Heart left ventricle (tissue), 16 donors: ENCODE measurements at places on chromosomes 3 and 15. TPM values are rescaled to one million over a fixed set of nuclear protein-coding genes. Genes with fewer than 3 reads are reported as not detected.

SAMD7 gene
- total RNA-seq = not detected

HDGFL3 gene
- total RNA-seq = 26.4 TPM

IL17RB gene
- total RNA-seq = 1.00 TPM

CHDH gene
- 13.2 TPM for total RNA-seq

DNA sequence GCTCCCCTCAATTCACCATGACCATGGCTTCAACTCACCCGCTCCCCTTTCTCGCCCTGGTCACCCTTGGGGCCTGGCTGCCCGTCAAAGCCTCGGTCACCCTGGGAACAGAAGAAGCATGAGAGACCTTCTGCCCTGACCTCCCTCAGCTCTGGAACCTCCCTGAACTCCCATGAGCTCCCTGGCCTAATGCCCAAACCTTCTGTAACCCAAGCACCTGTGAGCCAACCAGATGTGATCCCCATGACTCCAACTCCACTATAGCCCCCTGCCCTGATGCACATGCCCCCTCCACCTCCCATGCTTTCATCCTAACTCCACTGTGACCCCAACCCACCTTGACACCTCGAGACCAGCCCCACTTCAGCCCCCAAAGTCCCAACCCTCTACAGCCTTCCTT, 3.5 kb upstream of the UCN2 start:
- H3K4me1 ChIP-seq = no peaks in the 10 kb centered on the region
- H3K27me3 ChIP-seq = no peaks in the 10 kb centered on the region
- no peaks in the 10 kb centered on the region for H3K36me3 ChIP-seq
- H3K4me3 ChIP-seq = no peak overlapping the region

GRCh38 chr3:28669870-28670269, 321.2 kb upstream of the AZI2 start:
- H3K4me3 ChIP-seq = no peak overlapping the region
- H3K4me1 ChIP-seq = no peaks in the 10 kb centered on the region
- H3K36me3 ChIP-seq = no peaks in the 10 kb centered on the region
- no peak for DNase-seq
- H3K27ac ChIP-seq = no peak overlapping the region

GRCh38 chr15:65390447-65390846, 12.6 kb upstream of the IGDCC3 start:
- peaks cover 8% of the 10 kb centered on the region for H3K27me3 ChIP-seq
- no peak overlapping the region for H3K4me3 ChIP-seq
- no peak overlapping the region for H3K27ac ChIP-seq
- DNase-seq = no peak
- H3K4me1 ChIP-seq = peaks cover 23% of the 10 kb centered on the region

- H3K27me3 ChIP-seq = no peaks in the 10 kb centered on the region
- no peaks in the 10 kb centered on the region for H3K4me1 ChIP-seq
- no peak for DNase-seq
- H3K36me3 ChIP-seq = no peaks in the 10 kb centered on the region
- no peak overlapping the region for H3K27ac ChIP-seq
Measured at GRCh38 chr3:18716821-18717220, 291.7 kb upstream of the SATB1 start.

GRCh38 chr3:159913712-159914414, 74.8 kb upstream of the IL12A start:
- no peak overlapping the region for H3K27ac ChIP-seq
- no peak overlapping the region for H3K4me3 ChIP-seq
- peaks cover 17% of the 10 kb centered on the region for H3K4me1 ChIP-seq
- H3K27me3 ChIP-seq = no peaks in the 10 kb centered on the region
- no peak for DNase-seq

DNA sequence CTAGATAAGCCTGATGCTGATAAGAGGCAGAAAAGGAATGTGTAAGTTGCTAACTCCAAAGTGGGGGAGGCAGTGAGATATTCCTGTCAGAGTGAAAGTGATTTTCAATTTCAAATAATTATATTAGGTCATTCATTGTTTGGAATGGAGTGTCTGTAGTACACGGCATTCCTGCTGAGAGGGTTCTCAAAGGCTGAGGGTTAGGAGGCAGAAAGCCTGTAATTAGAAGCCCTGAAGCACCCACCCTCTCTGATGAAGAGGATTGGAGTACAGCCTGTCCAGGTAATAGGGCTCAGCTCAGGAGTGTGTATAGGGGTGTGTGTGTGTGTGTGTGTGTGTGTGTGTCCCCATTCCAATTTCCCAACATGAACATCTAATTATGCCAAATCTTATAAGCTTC, 486.8 kb downstream of the MAGI1 start:
- H3K4me3 ChIP-seq = no peak overlapping the region
- no peaks in the 10 kb centered on the region for H3K27me3 ChIP-seq
- no peak overlapping the region for H3K27ac ChIP-seq
- no peak for DNase-seq

DNA sequence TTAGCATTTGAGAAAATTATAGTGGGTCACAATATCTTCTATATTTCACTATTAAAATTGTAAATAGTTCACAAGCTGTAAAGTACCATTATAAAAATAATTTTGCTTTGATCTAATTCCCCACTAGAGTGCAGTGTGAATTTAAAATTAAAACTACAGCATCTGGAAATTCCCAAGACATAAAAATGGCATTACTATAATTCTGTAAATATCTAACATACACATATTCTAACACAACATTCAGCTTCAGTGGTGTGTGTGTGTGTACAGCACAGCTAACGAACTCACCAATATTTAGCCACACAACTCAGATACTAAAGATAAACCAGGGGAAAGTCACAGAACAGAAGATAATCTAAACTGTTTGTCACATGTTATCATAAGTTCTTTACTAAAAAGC, 424.9 kb upstream of the ZNF385D start:
- no peak overlapping the region for H3K27ac ChIP-seq
- H3K27me3 ChIP-seq = no peaks in the 10 kb centered on the region
- no peaks in the 10 kb centered on the region for H3K4me1 ChIP-seq

- H3K4me3 ChIP-seq = no peak overlapping the region
- no peak for DNase-seq
- no peaks in the 10 kb centered on the region for H3K4me1 ChIP-seq
- no peaks in the 10 kb centered on the region for H3K36me3 ChIP-seq
- H3K27me3 ChIP-seq = no peaks in the 10 kb centered on the region
- no peak overlapping the region for H3K27ac ChIP-seq
Measured at GRCh38 chr3:24810881-24811280, 316.2 kb upstream of the THRB start.

DNA sequence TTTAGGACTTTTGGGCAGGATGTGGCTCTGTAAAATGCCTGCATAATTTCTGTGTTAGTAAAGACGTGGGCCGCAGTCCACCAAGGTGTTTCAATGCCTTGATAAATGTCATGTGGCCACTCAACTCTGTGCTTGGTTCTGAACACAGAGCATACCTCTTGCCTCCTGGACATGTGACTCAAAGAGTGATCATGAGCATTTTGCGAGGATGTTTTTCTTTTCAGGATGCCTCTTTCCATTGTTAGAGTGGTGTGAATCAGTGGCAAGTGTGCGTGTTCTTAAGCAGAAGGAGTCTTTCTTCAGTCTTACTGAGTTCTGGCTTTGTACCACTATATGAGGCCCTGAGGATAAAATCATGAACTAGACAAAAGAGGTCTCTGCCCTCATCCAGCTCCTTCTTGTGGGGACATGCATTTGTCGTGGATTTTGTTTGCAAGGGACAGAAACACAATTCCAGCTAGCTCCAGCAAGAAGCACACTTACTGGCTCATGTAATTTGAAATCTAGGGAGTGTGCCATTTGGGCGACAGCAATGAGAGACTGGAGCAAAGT, 363.4 kb downstream of the LRTM1 start:
- no peak overlapping the region for H3K4me3 ChIP-seq
- no peaks in the 10 kb centered on the region for H3K4me1 ChIP-seq
- H3K27ac ChIP-seq = no peak overlapping the region
- H3K27me3 ChIP-seq = no peaks in the 10 kb centered on the region
- no peak for DNase-seq

DNA sequence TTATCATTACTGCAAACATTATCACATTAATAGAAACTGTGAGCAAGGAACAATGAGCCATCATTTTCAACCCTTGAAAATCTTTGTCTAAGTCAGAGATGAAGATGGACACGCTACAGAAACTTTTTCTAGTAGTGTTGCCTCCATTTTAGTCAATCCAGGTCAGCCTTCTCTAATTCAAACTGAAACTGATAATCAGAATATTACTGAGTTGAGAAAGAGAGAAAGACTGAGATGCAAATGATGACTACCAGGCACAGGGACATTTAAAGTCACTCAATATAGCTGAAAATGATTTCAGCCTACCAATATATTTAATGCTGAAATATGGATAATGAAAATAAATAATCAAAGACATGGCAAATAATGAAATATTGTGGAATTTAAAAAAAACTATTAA, 261.4 kb downstream of the GBE1 start:
- no peaks in the 10 kb centered on the region for H3K4me1 ChIP-seq
- H3K27me3 ChIP-seq = no peaks in the 10 kb centered on the region
- peaks cover 9% of the 10 kb centered on the region for H3K36me3 ChIP-seq
- no peak for DNase-seq
